ENCODE measurements at places on chromosomes 16 and 17.

- no peak for ATAC-seq
These were observed 46.4 kb downstream of the IRF8 start for GRCh38 chr16:85945424-85945751.

DNA sequence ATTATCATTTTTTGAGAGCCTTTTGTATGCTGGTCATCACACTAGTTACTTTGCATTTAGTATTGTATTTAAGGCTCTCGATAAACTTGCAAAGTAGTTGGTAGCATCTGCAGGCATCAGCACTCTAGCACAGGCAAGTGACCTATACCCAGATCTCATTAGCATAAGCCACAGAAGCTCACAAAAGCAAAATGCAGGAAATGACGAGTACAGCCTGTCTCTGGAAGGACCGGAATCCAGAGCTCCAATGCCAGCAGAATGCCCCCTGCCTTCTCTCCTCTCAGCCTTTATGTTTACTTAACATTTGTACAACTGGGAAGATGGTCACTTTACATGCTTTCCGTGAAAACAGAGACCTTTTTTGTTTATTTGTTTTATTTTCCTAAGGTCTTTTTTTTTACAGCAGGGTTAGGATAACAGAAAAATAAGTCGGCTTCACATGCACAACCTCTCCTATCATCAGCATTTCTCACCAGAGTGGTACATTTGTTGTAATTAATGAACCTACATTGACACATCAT lies 45.4 kb upstream of the MYOCD start:
- ATAC-seq: no peak

DNA sequence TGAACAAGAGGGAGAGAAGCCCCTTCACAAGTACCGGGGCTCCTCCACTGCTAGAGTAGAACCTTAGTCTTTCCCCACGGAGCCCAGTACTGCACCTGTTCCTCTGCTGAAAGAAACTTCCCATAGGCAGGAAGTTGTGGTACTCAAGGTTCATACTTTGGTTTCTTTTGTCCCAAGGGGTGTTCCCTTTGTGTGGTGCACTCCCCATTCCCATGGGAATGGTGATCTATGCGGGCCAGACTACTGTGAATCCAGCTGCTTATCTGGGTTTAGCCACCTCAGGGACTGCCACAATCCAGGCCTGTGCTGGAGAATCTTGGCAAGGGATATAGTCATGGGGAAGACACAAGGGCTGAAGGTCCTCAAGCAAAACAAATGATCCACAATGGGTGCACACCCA lies 110.6 kb downstream of the PHKB start:
- no peak for ATAC-seq

- no peak for ATAC-seq
These were observed 10.1 kb downstream of the TEKT5 start for GRCh38 chr16:10684511-10685151.

- ATAC-seq: no peak
These were observed 102.7 kb downstream of the METRNL start for GRCh38 chr17:83181991-83182619.
